ENCODE measurements at places on chromosomes 3 and 15. TPM values are rescaled to one million over a fixed set of nuclear protein-coding genes. Genes with fewer than 3 reads are reported as not detected.

The PAQR5 gene
- 0.31 TPM for total RNA-seq

GRCh38 chr15:79960502-79961212, 10.3 kb downstream of the BCL2A1 start:
- H3K27me3 ChIP-seq: no peaks in the 10 kb centered on the region
- DNase-seq: no peak
- no peaks in the 10 kb centered on the region for H3K36me3 ChIP-seq
- H3K27ac ChIP-seq: no peak overlapping the region

The ZNF770 gene
- total RNA-seq: 30.2 TPM

DNA sequence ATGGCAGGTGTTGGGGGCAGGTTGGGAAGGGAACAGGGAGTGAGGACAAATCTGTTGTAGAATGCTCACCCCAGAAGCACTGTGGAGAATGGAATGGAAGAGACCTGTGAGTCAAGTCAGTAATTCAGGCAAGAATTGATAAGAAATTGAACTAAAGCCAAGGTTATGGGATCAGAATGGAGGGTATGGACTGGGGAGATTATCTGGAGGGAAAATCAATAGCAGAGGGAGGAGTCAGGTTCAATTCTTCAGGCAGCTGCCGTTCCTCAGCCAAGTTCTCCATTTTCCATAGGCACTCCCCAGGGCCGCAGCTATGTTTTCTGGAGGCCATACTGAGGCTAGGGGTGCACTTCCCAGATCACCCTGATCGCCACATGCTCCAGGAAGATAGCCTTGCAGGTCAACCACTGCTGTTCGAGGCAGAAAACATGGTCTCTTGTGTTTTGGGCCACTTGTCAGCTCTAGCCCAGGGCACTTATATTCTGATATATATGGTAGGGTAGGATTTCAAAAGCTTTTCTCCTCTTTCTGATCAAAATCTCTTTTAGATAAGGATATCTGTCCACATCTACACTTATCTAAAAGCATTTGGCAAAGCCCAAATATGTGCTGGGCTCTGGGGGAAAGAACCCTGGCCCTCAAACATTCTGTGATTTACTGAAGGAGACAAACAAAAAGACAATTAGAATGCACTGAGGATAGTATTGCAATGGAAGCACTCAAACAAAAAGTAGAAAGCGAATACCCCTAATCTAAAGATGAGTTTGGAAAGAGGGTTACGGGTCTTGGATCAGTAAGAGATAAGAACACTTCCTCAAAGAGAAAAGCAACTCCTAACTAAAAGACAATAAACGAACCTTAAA, 92.3 kb downstream of the TMEM212 start:
- DNase-seq: no peak
- no peak overlapping the region for H3K4me3 ChIP-seq
- H3K27me3 ChIP-seq: no peaks in the 10 kb centered on the region
- no peaks in the 10 kb centered on the region for H3K36me3 ChIP-seq
- H3K27ac ChIP-seq: no peak overlapping the region

DNA sequence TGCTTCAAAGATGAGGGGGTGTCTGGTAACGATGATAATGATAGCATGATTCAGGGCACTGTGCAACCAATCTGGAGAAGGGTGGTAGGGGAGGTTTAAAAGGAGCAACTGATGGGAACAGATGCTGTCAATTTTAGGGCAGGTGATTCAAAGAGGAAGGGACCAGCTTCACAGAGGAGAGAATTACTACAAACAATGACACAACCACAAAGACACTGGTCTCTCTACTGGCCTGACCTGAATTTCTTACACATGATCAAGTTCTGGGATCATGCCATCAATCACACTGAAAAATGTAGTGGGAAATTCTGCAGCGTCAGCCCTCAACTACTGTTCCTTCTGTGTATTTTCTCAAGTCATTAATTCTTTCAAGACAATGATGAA, 2.6 kb upstream of the CDV3 start:
- no peak for DNase-seq
- H3K36me3 ChIP-seq: no peaks in the 10 kb centered on the region
- H3K27ac ChIP-seq: no peak overlapping the region
- no peaks in the 10 kb centered on the region for H3K27me3 ChIP-seq
- H3K4me1 ChIP-seq: peaks cover 20% of the 10 kb centered on the region

The PLXND1 gene
- 87.8 TPM for total RNA-seq

GRCh38 chr3:126927401-126927750, 55.5 kb upstream of the PLXNA1 start:
- H3K36me3 ChIP-seq: no peaks in the 10 kb centered on the region
- no peaks in the 10 kb centered on the region for H3K27me3 ChIP-seq
- DNase-seq: no peak
- no peak overlapping the region for H3K4me3 ChIP-seq
- H3K4me1 ChIP-seq: peaks cover 4% of the 10 kb centered on the region
- H3K27ac ChIP-seq: no peak overlapping the region

The TERC gene
- total RNA-seq: 1,059 TPM

GRCh38 chr3:147422196-147422595, 13.0 kb downstream of the ZIC1 start:
- no peak overlapping the region for H3K27ac ChIP-seq
- no peak for DNase-seq
- no peak overlapping the region for H3K4me3 ChIP-seq
- no peaks in the 10 kb centered on the region for H3K36me3 ChIP-seq
- H3K4me1 ChIP-seq: peaks cover 6% of the 10 kb centered on the region
- H3K27me3 ChIP-seq: peaks cover 10% of the 10 kb centered on the region

DNA sequence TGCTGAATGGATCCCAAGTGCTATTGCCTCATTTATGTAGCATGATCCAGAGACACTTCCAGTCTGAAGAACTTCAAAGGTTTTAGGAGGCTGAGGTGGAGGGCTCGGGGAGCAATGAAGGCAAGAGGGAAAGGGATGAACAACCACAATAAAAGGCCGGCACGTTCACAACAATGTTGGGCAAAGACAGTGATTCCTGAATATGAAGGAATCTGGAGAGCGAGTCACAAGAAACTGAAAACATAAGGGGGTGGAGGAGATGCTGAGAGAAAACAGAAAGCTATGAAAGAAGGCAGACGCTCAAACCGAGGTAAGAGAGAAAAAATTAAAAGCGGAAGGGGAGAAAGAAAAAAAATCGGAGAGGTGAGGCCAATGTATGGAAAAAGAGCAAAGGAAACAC, 120.1 kb downstream of the GREM1 start:
- DNase-seq: no peak
- H3K4me1 ChIP-seq: no peaks in the 10 kb centered on the region
- H3K36me3 ChIP-seq: no peaks in the 10 kb centered on the region
- H3K27ac ChIP-seq: no peak overlapping the region

DNA sequence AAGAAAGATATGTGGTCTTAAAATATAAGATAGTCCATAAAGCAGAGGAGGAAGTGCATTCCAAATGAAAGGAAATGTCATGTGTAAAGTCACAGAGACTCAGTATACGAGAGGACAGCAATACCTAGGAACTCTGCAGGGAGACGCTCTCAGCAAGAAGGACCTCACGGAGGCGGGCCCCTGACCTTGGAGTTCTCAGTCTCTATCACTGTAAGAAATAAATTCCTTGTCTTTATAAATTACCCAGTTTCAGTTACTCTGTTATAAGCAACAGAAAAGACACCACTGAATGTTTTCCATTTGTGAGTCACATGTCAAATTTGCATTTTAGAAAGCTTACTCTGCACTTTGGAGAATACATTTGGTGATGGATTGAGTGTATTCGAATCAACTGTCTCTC, 140.6 kb downstream of the GBE1 start:
- H3K27ac ChIP-seq: no peak overlapping the region
- H3K27me3 ChIP-seq: no peaks in the 10 kb centered on the region
- DNase-seq: no peak

GRCh38 chr3:65729555-65729954, 309.2 kb downstream of the MAGI1 start:
- H3K4me3 ChIP-seq: no peak overlapping the region
- no peak overlapping the region for H3K27ac ChIP-seq
- no peaks in the 10 kb centered on the region for H3K27me3 ChIP-seq
- peak; percentile 47 for DNase-seq
- no peaks in the 10 kb centered on the region for H3K4me1 ChIP-seq

GRCh38 chr3:113685124-113685523, 11.3 kb downstream of the USF3 start:
- H3K36me3 ChIP-seq: no peaks in the 10 kb centered on the region
- H3K4me1 ChIP-seq: no peaks in the 10 kb centered on the region
- H3K27me3 ChIP-seq: no peaks in the 10 kb centered on the region
- H3K4me3 ChIP-seq: no peak overlapping the region
- H3K27ac ChIP-seq: no peak overlapping the region

GRCh38 chr15:31328428-31328968, 1.9 kb downstream of the KLF13 start:
- H3K36me3 ChIP-seq: no peaks in the 10 kb centered on the region
- no peaks in the 10 kb centered on the region for H3K27me3 ChIP-seq
- H3K4me3 ChIP-seq: peak overlapping the region; percentile 88
- peak overlapping the region; percentile 91 for H3K27ac ChIP-seq
- peaks cover 59% of the 10 kb centered on the region for H3K4me1 ChIP-seq

DNA sequence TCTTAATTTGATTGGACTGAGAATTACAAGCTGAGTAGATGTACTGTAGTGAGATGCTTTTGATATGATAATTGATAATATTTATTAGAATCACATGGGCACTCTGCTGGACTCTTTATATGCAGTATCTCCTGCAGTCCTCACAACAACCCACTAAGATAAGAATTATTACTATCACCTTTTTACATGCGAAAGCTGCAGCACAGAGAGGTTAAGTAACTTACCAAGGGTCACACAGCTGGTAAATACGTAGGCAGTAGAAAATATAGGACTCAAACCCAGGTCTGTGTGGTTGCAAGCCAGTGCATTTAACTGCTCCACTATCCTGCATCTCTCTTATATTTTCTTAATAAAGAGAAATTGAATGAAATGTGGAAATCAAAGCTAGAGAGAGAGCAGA, 392.8 kb upstream of the RORA start:
- no peaks in the 10 kb centered on the region for H3K36me3 ChIP-seq
- no peaks in the 10 kb centered on the region for H3K27me3 ChIP-seq
- DNase-seq: no peak
- H3K4me1 ChIP-seq: no peaks in the 10 kb centered on the region

DNA sequence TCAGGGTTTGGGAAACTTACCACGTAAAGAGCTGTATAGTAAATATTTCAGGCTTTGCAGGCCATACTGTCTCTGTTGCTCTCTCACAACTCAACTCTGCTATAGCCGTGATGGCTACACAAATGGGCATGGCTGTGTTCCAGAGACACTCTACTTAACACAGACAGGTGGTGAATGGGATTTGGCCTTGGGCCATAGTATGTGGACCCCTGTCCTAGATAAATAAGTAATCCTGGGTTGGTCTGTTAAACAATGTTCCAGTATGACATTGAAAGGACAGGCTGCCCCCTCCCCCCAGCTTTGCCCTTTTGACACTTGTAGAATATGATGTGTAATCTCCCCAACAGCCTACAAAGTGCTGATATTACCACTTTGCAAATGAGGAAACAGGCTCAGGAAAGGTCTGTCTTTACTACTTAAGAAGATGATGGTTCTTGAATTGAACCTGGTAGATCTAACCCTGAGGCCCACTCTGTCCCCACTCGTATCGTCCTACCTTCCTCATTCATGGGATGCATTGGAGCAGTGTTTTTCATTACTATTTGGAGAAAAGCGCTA, 38.4 kb downstream of the SLCO3A1 start:
- no peaks in the 10 kb centered on the region for H3K36me3 ChIP-seq
- H3K27ac ChIP-seq: no peak overlapping the region
- DNase-seq: no peak
- no peaks in the 10 kb centered on the region for H3K27me3 ChIP-seq
- no peak overlapping the region for H3K4me3 ChIP-seq
- H3K4me1 ChIP-seq: peaks cover 24% of the 10 kb centered on the region

GRCh38 chr15:100252779-100253417, 88.9 kb downstream of the ADAMTS17 start:
- DNase-seq: no peak
- no peaks in the 10 kb centered on the region for H3K36me3 ChIP-seq
- H3K27me3 ChIP-seq: no peaks in the 10 kb centered on the region
- H3K4me1 ChIP-seq: no peaks in the 10 kb centered on the region

GRCh38 chr3:188124184-188124583, 29.8 kb upstream of the LPP start:
- H3K27me3 ChIP-seq: no peaks in the 10 kb centered on the region
- H3K27ac ChIP-seq: no peak overlapping the region
- no peaks in the 10 kb centered on the region for H3K4me1 ChIP-seq
- no peak for DNase-seq

- peaks cover under 1% of the 10 kb centered on the region for H3K4me1 ChIP-seq
- H3K27ac ChIP-seq: peak overlapping the region; percentile 19
- no peak overlapping the region for H3K4me3 ChIP-seq
- DNase-seq: no peak
- no peaks in the 10 kb centered on the region for H3K36me3 ChIP-seq
Observed at GRCh38 chr15:74964794-74965193, 8.2 kb upstream of the RPP25 start.

GRCh38 chr3:30199096-30199759, 407.2 kb upstream of the TGFBR2 start:
- H3K4me1 ChIP-seq: peaks cover 9% of the 10 kb centered on the region
- H3K36me3 ChIP-seq: no peaks in the 10 kb centered on the region
- DNase-seq: peak; percentile 89
- no peak overlapping the region for H3K27ac ChIP-seq
- no peak overlapping the region for H3K4me3 ChIP-seq
- no peaks in the 10 kb centered on the region for H3K27me3 ChIP-seq

DNA sequence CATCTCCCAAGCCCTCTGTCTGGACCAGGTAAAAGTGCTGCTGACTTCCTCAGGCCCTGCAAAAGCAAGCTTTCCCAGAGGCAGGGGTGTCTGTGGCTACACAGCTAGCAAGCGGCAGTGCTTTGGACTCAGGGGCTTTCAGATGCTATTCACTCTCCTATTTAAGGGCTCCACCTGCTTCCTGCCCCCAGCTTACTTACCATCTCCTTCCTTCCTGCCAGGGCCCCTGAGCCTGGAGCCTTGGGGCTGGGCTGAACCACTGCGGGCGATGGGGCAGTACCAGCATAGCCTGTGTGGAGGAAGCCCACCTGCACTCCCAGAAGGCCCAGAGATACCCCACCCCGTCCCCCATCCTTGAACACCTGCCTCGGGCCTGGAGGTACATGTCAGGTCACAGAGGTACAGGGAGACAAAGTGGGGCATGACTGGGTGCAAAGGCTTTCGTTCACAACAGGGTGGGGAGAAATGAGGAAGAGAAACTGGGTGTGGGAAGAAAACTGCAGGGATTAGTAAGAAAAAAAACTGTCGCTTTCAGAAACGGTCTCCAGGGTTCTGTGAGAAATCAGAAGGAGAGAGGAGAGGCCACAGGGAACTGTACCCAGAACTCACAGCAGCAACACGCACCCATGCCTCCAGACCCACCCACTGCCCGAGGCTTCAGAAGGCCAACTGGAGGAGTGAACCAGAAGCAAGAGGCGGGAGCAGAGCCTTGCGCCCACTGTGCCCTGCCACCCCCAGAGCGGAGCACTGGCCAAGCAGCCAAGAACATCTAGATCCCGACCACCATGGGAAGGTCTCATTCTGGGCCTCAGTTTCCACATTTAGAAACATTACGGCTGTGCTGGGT, 49.5 kb downstream of the CCDC12 start:
- H3K36me3 ChIP-seq: no peaks in the 10 kb centered on the region
- H3K4me3 ChIP-seq: no peak overlapping the region
- H3K27ac ChIP-seq: peak overlapping the region; percentile 30
- DNase-seq: peak; percentile 46

The P2RY13 gene
- 0.31 TPM for total RNA-seq
